ENCODE measurements at places on chromosomes 12 and 14.

- peak; percentile 12 for DNase-seq
These were observed 104.3 kb upstream of the FKBP4 start for GRCh38 chr12:2690348-2691005.

DNA sequence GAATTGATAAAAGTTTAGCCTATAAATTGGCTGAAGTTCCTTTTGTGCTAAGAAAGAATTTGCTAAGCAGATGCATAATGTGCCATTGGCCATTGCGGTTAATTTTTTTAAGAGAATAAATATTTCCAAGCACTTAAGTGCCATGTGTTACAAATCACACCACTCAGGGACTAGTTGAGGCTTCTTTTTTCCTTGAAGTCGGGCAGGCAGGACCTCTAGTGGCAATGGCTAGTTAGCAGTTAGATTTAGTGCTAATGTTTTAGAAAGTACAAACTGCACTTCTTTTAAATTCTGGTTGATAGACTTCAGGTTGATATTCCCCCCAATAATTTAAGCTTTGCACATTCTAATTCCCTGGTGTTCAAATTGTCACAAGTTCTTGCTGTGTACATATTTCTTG lies 294.3 kb downstream of the APAF1 start:
- no peak for DNase-seq

- no peak for DNase-seq
These were observed 26.5 kb upstream of the TTC7B start for GRCh38 chr14:90842726-90843125.

GRCh38 chr12:92543359-92543758 lies 159.4 kb upstream of the PLEKHG7 start:
- DNase-seq, result no peak

- DNase-seq, result no peak
These were observed 39.9 kb upstream of the PTPRR start for GRCh38 chr12:70960484-70960883.

DNA sequence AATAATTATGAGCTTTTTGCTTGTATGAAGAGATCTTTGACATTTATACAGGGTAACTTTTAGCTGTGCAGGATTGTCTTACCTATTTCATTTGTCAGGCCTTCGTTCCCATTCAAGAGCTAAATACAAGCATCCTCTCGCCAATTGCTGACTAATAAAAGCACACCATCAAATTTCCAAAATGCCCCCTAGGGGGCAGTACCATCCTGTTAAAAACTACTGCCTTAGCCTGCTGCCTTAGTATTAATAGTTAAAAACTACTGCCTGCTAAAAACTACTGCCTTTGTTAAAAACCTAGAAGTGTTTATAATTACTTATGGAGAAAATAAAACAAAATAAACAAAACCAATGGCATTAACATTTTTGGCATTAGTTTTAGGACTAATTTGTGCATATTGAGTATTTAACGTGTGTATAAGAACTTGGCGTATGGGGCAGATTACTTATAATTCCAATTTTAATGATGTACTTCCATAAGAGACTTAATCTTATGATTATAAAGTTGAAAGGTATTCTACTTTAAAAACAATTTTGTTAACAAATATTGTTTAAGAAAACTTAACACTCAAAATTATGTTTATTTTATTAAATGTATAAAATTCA lies 3.0 kb upstream of the IFI27L2 start:
- peak; percentile 57 for DNase-seq

DNA sequence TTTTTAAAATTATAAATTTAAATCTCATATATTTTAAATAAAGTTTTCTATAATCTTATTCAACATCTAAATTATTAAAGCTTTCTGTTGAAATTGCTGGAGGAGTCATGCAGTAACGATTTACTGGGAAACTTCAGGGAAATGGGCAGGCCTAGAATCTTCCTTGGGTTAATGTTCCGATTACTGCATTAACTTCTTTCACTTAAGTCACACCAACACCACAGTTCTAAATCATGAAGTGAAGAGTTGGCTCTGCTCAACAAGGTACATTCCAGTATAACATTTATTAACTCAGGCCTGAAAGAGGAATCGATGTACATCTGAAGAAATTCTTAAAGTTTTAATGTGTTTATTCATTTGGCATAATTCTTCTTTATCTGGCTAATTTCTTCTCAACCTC lies 244.3 kb downstream of the CCER1 start:
- no peak for DNase-seq

GRCh38 chr12:84561351-84561750 lies 351.2 kb downstream of the SLC6A15 start:
- no peak for DNase-seq

GRCh38 chr12:40020261-40020691 lies 85.6 kb downstream of the SLC2A13 start:
- DNase-seq, result no peak

DNA sequence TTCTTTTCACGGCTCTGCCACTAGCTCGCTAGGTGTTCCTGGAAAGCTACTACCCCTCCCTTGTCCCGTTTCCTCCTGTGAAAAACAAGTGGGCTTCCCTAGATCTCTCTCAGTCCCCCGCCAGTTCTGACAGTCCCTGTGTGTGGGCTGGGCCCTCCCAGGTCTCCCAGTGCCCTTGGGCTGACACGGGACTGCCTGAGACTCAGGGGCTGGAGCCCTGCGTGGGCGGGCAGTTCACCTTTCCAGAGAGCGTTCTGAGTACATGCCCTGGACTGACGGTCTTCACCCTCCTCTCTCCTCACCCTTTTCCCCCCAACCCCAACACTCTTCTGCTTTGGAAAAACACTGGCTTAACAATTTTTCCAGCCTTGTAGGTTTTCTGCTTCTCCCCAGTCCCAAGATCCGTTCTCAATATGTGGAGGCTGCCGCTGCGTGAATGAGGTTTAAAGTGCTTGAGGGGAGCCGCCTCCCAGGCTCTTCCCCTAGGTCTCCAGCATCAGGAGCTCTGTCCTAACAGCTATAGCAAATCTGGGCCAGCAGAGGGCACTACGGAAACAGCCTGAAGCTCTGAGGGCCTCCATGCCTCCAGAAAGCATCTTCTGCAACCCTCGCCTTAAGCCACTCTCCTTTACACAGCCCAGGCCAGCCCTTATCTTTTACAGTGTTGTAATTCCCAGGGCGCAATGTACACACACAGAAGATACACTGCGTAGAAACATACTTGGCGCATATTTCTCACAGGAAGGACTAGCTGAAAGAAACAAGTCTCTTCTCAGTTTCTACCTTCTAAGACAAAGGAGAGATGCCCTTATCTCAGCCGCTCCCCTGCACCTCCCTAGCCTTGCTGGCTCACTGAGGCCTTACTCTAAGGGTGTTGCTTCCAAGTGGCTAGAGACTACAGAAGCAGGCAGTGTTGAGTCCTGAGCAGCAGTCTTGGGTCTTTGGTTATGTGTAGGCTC lies 10.4 kb upstream of the DCD start:
- peak; percentile 35 for DNase-seq

- no peak for DNase-seq
These were observed 84.1 kb upstream of the MON2 start for GRCh38 chr12:62382526-62382925.

- no peak for DNase-seq
These were observed 316.2 kb upstream of the NAV3 start for GRCh38 chr12:77514511-77514910.

- no peak for DNase-seq
These were observed 1.7 kb downstream of the ANGEL1 start for GRCh38 chr14:76810953-76811400.
